Activated CD8-positive, alpha-beta memory T cell treated with anti-CD3 and anti-CD28 coated beads for 48 hours (primary cell): ENCODE measurements at places on chromosomes 7 and 10.

DNA sequence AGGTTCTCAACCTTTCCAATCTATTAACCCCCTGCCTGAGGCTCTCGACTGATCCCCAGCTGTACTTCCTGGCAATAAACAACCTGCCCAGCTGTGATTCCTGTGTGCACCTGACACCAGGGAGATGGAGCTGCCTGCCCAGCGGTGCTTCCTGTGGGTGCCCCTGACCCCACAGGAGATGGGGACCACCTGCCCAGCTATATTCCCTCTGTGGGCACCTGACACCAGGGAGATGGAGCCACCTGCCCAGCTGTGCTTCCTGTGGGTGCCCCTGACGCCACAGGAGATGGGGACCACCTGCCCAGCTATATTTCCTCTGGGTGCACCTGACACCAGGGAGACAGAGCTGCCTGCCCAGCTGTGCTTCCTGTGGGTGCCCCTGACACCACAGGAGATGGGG, 184.0 kb downstream of the DIP2C start:
- no peak for DNase-seq

DNA sequence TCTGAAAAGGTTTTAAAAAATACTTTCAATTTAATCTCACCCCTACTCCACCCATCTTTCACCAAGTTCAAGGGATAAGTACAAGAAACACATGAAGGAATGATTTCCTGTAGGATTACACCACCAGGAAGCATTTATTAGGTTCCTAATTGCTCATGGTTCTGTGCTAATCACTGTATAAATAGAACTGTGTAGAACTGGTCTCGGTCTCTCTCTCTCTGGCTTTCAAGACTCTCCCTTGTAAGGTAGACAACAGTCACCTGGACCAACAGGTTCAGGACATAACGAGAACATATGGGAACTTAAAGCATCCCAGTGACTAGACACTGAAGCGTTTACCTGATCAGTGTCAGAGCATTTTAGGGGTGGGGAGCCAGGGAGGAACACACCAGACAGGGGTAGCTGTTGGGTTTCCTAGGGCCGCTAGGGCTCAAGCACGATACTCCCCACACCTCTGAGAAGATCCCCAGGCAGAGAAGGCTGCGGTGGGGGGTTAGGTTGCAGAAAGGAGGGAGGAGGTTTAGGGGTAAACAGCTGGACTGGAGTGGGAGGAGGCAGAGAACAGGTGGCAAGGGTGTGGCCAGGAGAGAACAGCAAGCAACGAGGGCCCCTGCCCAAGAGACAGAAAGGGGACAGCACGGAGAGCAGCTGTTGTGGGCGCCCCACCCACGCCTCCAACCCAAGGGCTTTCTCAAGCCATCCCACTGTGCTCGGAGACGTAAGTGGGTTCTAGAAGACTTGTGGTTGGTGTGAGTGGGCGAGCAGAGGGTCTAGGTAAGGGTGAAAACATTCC, 52.5 kb upstream of the USP6NL start:
- DNase-seq, result no peak

DNA sequence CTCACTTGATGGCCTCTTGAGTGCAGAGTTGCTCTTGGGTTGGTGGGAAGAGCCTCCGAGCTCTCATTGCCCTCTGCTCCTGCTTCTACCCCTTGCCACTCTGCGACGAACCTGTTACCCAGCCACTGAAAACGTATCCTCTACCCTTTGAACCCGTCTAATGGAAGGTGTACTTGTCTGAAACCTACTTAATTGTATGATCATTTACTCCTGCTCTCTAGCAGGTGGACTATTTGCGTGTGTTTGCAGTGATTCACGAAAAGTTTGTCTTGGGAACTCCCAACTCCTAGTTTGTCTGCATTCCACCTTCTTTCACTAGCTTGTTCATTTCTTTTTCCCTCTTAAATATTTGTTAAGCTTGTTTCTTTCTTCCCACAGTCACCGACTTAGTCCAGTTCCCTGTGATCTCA, 503 bp downstream of the CROT start:
- DNase-seq, result no peak

GRCh38 chr7:2476298-2476697, at the start of gene GRIFIN:
Gene GRIFIN (minus strand): TSS chr7:2476398. CDS start chr7:2476383, 15 bp downstream.
- no peak for DNase-seq

DNA sequence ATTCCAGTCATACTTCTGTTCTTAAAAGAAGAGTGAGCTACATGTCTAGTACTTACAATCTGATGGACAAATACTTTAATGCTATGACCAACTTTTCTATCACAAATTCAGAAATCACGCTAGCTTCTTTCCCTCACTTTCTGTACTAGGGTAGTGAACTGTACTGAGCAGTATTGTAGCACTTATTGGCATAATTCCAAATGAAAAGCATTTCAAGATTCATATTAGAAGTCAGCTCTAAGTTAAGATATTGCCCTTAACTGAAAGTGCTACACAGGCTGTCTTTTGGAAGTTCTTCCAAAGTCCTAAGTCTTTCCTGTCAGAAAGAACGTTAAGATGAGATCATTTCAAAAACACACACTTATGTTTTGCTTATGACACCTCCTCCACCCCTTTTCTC, 13.4 kb downstream of the P4HA1 start:
- no peak for DNase-seq

DNA sequence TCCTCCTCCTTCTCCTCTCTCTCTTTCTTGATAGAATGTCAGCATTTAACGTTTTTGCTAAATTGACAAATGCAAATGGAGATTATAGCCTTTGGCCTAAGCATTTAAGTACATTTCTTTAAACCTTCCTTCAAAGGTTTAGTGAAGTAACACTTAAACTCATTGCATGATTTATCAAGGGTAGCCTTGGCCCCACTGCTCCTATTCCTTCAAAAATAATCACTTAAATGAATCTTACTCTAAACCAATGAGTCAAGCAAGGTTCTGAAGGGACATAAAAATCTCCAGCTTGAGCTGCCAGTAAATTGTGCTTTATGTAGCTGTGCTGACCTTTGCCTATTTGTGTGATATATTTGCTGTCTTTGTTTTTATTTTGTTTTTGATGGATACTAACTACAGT, 358.5 kb upstream of the AKR1E2 start:
- no peak for DNase-seq

- no peak for DNase-seq
Observed at GRCh38 chr10:102306006-102306405, 60.7 kb downstream of the GBF1 start.

DNA sequence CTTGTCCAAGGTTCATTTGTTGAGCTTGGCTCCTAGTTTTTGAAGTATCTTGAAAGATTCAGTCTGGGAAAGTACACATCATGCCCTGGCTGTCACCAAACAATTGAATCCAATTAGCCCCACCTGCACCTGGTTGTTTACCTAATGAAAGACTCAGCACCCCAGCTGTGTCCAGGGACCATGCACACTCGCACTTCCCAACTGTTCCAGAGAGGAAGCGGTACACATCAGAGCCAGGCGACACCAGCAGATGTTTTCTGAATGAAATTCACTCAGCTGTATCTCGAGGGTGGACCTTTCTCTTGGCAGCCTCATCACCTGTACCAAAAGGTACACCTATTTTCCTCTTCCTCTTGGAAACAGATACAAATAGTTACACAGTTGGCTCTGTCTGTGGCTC, 216.4 kb upstream of the LRGUK start:
- DNase-seq, result no peak

GRCh38 chr7:77370606-77371005, 45.5 kb downstream of the GSAP start:
- DNase-seq, result no peak

DNA sequence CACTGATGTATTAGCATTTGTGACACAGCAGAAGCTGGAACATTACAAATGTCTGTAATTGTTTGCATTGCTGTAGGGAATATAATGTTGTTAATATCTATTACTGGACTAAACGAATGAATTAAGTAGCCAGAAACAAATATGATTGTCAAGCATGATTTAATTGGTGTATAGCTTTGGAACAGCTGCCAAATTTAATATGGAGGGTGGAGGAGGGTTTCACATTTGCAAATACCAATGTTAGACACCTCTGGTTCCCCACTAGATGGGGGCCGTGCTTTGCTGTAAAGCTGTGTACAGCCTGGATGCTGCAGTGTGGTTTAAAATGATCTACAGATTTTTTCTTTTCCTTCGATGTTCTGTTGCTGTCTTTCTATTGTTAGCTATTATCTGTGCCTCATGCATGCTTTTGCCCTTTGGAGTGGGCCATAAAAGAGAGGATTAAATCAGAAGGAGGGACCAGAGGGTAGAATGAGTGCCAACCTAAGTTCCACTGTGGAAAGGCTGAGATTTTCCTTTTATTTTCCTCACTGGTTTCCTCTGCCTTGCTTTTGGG, 23.1 kb downstream of the DNAJB9 start:
- no peak for DNase-seq

GRCh38 chr10:44993922-44994751, 6.6 kb upstream of the ZNF22 start:
- DNase-seq, result no peak

DNA sequence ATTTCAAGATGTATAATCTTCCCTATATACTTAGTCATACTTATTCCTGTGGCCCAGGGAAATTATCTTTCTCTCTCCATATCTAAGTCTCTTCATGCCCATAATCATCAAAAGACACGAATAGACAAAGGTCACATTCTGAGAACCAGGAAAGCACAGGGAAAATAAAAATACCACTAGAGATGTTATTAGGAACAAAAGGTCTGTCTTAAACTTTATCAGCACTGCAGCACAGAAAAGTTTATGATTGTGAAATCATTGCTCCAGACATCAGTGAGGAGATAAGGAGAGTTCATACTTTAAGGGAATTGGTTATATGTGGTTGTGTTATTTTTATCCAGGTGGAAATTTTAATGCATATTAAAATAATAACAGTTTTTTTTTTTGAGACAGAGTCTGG, 974.6 kb upstream of the CELF2 start:
- no peak for DNase-seq

GRCh38 chr7:148676291-148676690, 22.4 kb upstream of the CUL1 start:
- no peak for DNase-seq

GRCh38 chr10:52040486-52040885, 273.6 kb upstream of the DKK1 start:
- DNase-seq, result no peak

GRCh38 chr10:87862679-87863052, 667 bp downstream of the KLLN start:
- DNase-seq, result no peak

- DNase-seq, result no peak
Observed at GRCh38 chr10:132469197-132469884, 68.2 kb upstream of the INPP5A start.

GRCh38 chr10:45368181-45368580, 5.8 kb upstream of the ALOX5 start:
- no peak for DNase-seq

- DNase-seq, result no peak
Observed at GRCh38 chr10:25747084-25747483, 186.9 kb upstream of the MYO3A start.

DNA sequence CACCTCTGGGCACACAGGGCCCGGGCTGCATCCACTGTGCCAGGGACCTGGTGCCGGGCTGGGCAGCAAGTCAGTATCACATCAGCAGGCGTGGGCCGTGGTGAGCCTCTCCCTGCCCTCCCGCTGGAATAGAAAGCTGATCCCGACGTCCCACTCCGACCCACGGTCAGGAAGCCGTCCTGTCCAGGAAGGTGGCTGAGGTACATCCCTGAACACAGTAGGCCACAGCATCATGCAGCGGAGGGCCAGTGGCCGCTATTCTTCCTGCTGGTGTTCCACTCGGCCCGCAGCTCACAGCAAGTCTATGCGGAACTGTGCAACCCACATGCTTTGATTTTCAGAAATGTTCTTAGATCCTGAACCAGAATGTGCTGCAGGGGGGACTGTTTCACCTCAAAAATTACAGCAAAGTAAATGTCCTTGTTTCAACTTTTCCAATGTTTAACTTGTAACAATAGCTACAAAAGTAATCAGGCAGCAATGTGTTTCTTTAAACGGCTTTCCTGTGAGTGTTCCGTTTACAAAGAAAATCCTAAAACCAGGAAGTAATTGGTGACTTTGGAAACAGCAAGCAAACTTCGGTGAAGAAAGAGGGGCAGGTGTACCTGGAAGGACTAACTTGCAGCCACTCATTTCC, 676 bp upstream of the GPR146 start:
- no peak for DNase-seq

DNA sequence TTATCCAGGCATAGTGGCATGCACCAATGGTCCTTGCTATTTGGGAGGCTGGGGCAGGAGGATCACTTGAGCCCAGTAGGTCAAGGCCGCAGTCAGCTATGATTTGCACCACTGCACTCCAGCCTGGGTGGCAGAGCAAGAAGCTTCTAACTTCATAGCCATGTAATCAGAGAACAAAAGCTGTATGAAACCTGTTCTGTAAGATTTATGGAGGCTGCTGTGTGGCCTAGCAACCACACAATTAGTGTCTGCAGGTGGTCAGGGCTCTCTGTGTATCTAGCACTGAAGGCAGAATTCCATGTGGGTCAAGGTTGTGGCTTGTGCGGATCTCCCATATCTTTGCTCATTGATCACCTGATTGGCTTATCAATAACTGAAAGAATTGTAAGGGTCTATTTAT, 221.5 kb upstream of the FOXK1 start:
- DNase-seq, result no peak

DNA sequence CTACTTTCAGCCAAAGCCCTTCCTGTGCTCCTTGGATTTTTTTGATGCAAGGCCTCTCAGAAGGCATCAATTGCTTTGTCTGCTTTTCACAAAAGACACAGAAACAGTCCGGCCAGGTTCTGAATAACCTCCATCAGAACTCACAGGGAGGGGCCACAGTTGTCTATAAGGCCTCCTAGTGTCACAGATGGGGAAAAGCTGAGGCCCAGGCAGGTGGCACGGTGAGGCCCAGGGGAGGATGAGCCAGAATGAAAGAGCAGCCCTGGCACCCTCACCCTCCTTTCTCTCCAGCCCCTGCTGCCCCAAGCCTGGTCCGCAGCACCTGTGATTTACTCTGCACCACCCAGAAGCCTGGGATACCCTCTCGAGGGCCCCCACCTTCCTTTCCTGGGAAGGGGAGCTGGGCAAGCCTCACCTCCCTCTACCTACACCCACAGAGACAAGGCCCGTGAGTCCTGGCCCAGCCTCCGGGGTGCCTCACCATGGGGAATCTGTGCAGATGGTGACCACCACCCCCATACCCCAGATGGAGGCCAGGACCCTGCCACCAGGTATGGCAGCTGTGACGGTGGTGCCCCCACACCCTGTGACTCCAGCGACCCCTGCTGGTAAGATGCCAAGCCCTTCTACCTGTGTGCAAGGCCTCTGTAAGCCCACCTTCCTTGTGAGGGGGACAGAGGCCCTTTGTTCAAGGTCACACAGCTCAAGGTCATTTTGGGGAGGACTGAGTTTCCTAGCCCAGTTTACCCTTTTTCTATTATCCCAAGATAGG, 26.2 kb upstream of the ZNF467 start:
- DNase-seq, result peak; percentile 28

- no peak for DNase-seq
Observed at GRCh38 chr7:6226194-6226799, 46.1 kb downstream of the CYTH3 start.

DNA sequence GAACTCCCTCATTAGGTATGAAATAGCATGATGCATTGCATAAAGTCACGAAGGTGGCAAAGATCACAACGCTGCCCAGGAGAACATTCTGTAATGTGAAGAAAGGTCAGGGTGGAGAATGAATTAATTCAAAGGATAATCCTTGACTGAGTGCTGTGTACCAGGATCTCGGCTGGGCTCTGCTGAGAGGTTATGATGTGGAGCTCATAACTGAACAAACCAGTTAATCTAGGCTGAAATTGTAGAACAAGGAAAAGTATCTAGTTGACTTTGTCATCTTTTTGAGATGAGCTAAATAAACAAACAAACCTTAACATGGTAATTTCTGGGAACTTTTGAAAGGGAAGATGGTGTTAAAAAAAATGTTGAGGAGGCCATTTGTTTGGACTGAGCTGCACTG, 6.1 kb downstream of the MSMB start:
- DNase-seq, result no peak
